DMS79 treated with DMSO at 0.1 percent for 48 hours (cell line): ENCODE measurements at places on chromosomes 12 and 14.
A peak's percentile ranks its signal among the peaks of the same experiment; 100 is the strongest.

DNA sequence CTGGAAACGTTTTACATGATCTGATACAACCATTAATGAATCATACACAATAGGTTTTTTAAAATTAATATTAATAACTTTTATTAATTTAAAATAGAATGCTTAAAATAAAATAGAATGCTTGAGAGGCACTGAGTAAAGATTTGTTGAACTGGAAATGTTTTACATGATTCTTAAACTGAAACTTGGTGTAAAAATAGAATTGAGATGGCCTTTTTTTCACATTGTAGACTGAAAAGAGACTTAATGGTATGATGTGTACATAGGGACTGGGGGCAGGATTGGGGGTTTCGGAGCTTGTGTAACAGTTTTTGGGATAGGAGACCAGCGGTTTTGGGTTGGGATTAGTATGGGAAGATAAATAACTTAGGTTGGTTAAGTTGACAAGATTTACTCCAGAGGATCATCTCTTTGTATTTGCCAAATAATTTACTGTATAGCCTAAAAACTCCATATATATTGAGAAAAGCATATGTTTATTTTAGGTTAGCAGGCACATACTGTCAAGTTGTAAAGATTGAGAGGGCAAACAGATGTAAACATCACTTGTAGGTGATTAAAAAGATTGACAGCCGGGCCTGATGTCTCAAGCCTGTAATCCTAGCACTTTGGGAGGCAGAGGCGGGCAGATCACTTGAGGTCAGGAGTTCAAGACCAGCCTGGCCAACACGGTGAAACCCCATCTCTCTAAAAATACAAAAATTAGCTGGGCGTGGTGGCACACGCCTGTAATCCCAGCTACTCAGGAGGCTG lies 2.0 kb upstream of the ZNF410 start:
- DNase-seq = no peak

GRCh38 chr12:114530417-114530816 lies 124.5 kb upstream of the TBX5 start:
- DNase-seq = no peak

DNA sequence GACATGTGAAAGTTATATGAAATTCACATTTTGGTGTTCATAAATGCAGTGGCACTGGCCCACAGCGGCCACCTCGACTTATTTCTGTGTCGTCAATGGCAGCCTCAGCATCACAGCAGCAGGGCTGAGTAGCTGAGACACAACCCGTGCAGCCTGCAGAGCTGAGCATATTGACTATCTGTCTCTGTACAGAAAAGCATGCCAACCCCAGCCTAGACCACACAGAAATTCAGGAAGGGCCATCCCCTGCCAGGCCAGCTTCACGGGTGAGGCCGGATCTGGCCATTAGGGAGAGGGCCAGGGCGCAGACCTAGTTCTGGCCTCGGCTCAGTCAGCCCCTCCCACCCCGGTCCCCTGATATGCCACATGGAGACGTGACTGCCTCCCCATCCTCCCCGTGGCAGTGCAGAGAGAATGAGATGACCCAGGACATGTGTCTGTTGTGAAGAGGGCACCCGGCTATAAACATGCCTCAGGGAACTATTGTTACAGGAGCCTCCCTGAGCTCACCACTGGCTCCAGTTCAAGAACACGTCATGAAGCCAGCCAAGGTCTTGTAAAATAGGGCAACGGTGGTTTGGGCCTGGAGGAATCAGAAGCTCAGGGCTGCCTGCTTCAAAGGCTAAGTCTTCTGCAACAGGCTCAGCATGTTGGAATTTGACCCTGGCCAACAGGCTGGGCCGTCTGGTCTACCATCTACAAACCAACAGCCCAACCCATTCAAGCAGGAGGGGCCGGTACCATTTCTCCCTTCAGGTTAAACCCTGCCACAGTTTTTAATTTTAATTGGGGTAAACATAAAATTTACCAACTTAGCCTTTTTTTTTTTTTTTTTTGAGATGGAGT lies 25.5 kb downstream of the SCARB1 start:
- peak; percentile 57 for DNase-seq

DNA sequence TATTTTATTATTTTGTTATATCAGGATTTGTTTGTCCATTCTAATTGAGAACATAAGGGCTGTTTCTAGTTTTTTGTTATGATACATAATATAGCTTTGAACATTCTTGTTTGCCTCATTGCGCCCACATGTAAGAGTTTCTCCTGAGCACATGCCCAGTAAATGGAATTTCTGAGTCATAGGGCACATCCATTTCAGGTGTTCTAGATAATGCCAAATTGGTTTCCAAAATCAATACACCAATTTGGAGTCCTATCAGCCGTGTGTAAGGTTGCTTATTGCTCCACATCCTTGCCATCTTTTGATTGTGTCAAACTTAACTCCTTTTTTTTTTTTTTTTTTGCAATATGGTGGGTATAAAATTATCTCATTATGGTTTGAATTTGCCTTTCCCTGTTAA lies 97.9 kb upstream of the RESF1 start:
- DNase-seq = no peak

DNA sequence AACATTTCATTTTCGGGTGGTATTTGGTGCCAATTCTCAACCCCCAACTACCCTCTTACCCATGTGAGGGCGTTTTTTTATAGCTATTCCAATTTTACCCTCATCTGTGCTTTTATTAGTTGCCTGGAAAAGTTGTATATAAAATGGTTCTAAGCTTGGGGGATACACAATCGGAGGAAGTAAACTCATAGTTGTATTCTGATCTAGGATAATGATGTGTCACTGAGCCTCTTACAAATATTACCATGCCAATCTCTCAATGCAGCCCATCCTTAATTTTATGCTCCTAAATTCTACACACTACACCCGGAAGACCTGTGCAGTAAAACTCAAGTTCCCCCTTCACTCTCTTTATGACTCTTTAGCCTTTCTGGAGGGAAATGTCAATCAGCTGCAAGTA lies 1206.5 kb upstream of the FLRT2 start:
- DNase-seq = no peak

DNA sequence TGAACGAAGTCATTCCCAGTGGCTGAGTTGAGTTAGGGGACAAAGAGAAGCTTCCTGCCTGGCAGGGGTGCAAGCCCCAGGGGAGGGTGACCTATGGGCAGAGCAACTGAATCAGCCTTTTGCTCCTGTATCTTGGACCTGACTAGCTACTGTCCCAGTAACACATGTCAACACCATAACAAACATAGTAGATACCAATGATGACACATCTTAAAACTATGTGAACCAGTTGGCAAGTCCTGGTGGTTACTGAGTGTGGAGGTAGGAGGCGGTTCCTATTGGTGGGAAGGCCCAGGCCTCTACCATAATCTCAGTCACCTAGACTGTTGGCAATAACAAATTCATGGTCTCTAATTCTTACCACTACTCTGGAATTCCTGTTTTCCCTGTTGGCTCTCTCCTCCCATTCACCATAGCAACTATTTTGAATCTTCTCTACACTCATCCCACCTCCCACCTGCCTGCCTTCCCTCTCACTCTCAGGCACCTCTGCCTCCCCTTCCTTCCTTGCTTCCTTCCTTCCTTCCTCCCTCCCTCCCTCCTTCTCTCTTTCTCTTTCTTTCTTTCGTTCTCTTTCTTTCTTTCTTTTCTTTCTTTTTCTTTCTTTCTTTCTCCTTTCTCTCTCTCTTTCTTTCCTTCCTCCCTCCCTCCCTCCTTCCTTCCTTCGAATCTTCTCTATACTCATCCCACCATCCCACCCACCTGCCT lies 8.1 kb upstream of the P2RX7 start:
- no peak for DNase-seq

DNA sequence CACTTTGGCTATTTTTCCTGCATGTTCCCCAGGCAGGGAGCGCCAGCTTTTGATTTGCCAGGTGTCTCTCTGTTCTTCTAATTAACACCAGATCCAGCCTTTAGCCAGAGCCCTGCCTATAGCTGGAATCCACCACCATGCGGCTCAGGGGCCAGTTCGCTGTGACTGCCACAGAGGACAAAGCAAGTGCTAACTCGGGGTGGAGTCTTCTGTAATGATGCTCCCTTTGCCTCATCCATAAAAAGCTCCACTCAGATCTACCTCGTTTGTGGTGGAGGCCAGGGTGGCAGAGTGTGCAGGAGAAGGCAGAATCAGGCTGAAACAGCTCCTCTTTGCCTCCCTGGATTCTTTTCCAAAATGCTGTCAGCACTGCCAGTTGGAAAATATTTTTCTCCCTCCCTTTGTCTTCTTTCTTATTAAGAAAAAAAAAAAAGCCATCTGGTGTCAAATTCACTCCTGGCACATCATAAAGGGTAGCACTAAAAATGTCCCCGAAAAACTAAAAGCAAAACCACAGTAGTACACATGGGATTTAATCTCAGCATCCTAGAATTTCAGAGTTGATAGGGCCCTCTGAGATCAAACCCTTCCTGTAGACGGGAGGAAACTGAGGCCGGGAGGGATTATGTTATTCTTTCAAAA lies 18.0 kb upstream of the CTDSP2 start:
- DNase-seq = no peak

DNA sequence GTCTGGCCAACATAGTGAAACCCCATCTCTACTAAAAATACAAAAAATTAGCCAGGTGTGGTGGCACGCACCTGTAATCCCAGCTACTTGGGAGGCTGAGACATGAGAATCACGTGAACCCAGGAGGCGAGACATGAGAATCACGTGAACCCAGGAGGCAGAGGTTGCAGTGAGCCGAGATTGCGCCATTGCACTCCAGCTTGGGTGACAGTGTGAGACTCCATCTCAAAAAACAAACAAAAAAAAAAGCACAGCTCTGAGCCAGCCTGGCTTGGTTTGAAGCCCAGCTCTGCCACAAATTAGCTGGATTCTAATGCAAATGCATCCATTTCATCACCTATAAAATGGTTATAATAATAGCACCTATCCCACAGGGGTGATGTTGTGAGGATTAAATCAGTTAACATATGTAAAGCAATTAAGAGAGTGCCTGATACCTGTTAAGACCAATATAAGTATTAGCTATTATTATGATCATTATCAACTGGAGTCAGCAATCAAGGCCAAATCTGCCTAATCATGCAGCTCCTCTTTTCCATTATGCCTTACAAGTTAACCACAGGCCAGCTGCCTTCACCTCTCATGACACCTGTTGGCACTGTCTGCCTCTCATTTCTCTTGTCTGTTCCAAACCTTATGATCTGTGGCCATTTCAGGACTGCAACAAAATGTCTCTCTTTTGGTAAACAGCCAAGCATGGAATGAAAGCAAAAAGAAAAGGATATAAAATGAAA lies 2.1 kb downstream of the GNPTAB start:
- peak; percentile 24 for DNase-seq

DNA sequence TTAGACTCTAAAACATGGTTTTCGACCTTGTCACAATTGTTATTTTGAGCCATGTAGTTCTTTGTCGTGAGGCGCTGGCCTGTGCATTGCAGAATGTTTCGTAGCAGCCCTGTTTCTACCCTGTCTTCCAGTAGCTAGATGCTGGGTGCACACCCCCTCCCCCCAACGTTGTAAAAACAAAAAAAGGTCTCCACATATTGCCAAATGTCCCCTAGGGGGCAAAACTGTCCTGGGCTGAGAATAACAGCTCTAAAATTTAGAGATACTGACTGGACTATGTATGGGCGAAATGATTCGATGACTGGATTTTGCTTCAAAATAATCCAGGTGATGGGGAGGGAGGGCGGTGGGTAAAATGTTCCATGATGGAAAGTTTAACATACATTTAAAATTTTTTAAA lies 126.1 kb upstream of the FUT8 start:
- no peak for DNase-seq

- no peak for DNase-seq
Observed at GRCh38 chr12:20436316-20436715, 68.0 kb downstream of the PDE3A start.

GRCh38 chr12:112443916-112444315 lies 25.2 kb downstream of the PTPN11 start:
- no peak for DNase-seq

DNA sequence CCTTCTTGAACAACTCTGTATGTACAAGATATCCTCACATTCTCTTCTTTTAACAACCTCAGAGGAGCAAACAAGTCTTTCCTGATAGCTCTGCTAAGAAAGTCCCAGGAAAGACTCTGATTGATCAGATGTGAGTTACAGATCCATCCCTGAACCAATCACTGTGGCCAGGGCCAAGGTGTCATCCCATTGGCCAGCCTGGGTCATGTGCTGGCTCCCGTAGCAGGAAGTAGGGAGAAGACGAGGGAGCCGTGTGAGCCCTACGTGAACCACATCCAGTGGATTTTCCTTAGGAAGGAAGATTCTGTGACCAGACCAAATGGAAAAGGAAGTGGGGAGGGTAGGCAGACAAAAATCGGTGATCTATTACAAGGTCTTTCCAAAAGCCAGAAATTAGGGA lies 5.6 kb downstream of the P2RX7 start:
- no peak for DNase-seq

DNA sequence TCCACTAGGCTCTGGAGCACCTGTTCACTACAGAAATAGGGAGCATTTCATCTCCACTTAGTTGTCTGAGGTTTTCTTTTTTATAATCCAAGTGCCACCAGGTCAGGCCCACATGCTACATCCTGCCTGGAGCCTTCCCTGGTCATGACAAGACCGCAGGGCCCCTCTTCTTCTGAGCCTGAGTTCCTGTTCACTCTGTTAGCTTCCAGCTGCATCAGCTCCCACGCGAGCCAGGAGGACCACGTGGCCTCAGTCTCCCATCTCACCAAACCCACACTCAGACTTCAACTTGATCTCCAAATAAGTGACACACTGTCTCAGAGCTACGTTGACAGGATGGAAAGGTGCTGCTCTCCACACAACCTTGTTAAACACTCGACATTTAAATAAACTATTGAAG lies 21.0 kb downstream of the RIMBP2 start:
- DNase-seq = no peak

DNA sequence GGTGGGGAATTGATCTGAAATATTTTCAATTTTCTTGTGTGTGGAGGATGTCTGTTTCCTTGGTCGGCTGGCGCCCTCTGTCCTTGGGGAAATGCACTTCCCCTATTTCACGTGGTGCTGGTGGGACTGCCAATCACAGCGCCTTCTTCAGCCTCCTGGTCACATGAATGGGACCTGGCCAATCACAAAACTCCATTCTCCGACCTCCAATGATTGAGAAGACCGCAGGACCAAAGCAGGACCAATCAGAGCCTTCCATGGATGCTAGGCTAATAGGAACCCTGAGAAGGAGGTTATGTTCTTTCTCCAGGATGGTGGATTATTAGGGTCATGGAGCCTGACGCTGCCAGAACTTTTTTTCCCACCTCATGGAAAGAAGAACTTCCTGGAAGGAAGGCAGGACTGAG lies 188.7 kb downstream of the TTC8 start:
- no peak for DNase-seq

- no peak for DNase-seq
Observed at GRCh38 chr14:50957296-50957695, 13.0 kb upstream of the PYGL start.

DNA sequence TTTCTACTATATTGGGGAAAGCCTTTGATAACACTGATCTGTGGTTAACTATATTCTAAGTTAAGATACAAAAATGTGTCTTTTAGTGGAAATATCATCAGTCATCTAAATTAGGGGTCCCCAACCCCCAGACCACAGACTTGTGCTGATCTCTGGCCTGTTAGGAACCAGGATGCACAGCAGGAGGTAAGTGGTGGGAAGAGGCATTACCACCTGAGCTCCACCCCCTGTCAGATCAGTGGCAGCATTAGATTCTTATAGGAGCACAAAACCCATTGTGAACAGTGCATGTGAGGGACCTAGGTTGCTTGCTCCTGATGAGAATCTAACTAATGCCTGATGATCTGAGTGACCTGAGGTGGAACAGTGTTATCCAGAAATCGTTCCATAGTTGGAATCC lies 28.3 kb upstream of the LIN7A start:
- DNase-seq = no peak
